ENCODE measurements at places on chromosomes 11 and 22.

DNA sequence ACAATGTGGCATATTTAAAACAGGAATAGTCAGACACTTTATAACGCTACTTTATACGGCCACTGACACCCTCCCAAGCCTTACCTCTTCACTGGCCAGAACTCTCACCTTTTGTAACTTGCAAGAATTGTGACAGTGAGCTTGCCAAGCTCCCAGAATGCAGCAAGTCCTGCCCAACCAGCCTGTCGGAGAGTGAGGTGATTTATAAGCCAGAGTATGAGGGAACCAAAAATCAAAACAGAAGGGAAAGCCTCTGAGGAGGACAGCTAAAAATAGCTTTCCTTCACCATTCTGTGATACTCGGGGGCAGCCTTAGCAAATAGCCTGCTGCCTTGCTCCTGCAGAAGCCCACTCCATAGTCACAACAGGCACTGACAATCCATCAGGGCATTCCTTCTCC lies 229.7 kb downstream of the FAM76B start:
- no peak for DNase-seq

- no peak for DNase-seq
Observed at GRCh38 chr11:61298663-61299244, 3.6 kb upstream of the VWCE start.

DNA sequence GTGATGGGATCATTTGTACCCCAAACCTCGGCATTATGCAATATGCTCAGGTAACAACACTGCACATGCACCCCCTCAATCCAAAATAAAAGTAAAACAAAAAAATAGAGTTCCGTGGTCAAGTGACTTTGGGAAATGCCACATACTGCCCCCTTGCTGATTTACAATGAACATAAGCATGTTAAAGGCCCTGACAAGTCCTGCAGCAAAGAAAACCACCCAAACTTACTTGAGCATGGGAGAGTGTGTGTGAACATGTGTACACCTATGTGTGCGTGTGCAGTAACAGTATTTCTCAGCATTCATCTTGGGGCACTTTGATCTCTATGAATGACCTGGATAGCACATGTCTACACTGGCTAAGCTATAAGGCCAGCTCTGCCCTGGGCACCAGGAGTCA lies 15.8 kb upstream of the IGSF22 start:
- no peak for DNase-seq

GRCh38 chr11:78737891-78738290 lies 163.2 kb upstream of the NARS2 start:
- DNase-seq = no peak
